ENCODE measurements at places on chromosomes 6 and 20.

GRCh38 chr6:36731622-36732310 is 34.1 kb downstream of the RAB44 start:
- DNase-seq: peak; percentile 47

- no peak for DNase-seq
Observed at GRCh38 chr6:111070105-111071005, 16.9 kb upstream of the SLC16A10 start.

DNA sequence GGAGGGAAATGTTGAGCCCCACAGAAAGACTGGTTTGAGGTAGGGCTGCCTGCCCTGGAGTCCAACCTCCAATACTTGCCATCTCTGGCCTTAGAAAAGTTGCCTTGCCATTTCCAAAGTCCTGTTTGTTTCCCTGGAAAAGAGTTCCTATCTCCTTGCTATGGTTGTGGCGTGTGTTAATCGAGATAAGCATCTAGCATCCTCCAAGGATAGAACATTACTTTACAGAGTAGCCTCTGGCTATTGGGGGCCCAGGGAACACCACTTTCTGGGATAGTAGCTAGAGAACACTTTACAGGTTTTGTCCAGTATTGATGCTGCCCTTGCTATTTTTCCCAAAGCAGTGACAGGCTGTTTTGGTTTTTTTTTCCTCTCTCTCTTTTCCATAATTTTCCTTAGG is 57.4 kb upstream of the SASH1 start:
- DNase-seq: no peak

DNA sequence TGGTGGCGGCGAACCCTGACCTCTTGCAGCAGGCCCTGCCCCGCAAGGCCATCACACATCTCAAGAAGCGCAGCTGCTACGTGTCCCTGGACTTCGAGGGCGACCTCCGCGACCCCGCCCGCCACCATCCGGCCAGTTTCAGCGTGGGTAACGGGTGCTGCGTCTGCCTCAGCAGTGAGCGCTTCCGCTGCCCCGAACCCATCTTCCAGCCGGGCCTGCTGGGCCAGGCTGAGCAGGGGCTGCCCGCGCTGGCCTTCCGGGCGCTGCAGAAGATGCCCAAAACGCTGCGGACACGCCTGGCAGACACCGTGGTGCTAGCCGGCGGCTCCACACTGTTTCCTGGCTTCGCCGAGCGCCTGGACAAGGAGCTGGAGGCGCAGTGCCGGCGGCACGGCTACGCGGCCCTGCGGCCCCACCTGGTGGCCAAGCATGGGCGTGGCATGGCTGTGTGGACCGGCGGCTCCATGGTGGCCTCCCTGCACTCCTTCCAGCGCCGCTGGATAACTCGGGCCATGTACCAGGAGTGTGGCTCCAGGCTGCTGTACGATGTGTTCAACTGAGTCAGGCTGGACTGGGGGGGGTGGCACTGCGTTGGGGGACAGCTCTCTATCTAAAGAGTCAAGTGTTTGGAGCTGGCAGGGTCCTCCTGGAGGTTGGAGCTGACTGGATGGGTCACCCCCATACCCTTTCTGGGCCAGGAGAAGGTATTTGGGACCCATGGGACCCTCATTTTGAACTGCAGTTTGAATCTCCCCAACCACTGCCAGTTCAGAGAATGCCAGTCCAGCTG is 1.1 kb downstream of the ACTL10 start:
- no peak for DNase-seq

DNA sequence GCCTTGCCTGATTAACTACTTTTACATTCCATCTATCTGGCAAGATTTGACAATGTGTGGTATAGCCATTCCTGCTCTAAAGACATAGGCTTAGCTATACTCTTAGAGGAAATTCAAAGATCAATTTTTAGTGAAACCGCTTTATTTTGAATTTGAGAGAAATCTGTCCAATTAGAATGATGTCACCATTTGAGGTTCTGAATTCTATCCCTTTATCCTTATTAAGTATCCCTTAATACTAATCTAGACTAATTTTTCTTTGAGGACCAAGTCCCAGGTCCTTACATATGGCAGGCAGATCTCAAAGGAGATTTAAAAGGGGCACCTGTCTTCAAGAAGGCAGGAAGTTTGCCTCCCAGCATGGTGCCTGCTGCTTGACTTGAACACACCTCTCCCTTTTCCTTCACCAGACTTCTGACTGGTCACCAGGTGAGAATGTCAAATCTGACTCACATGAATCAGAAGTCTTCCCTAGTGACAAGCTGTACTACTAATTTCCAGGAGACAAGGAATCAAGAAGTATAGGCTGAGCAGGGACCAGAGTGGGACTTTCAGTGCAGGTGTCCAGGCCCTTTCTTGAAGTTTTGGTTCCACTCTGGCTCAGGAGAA is 15.0 kb upstream of the MRAP2 start:
- no peak for DNase-seq

DNA sequence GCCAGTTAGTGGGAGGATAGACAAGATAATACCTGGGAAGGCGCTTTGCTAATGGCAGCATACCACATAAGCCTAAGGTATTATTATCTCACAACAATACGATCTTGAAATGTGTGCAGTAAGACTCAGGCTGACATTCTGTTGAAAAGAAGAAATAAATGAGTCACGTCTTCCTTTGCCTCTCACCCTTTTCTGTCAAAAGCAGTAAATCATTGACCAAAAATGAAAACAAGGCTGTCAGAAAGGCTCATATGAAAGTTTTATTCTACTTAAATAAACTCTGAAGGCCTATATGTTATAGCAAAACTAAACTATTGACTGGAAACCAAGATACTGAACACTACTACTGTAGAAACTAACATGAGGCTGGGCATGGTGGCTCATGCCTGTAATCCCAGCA is 43.1 kb upstream of the IL20RA start:
- DNase-seq: no peak

DNA sequence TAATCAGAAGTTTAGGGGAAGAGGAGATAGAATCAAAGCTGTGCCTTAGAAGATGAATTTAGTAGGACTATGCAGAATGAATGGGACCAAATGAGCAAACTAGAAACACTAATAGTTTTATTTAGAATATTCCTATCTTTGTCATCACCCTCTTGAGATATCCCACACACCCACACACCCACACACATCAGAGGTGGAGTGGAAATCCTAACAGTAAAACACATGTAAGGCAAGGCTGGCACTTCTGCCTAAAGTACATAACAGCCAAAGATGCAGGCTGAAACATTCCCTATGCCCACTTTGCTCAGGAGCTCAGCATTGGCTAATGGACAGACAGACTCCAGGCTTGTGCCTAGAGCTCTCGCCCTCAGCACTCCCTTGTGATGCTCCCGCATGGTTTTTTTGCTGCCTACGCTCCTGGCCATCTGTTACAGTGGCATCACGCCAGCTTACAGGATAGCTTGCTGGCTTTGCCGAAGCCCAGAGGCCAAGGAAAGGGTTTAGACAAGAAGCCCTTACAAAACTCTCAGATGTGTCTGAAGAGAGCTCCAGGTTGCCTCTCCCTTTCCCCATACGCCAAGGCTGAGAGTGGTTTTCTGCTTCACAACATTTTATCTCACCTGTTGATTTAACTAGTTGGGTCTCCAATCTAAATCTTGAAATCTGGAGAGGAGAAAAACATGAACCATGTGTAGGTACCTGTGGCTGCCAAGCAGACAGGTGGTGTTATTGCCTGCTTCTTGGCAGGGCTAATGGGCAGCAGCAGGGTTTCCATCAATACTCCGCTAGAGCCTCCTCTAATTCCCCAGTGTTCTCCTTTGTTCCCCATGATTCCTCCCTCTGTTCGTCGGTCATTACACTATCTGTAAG is 282.6 kb upstream of the ID4 start:
- no peak for DNase-seq

DNA sequence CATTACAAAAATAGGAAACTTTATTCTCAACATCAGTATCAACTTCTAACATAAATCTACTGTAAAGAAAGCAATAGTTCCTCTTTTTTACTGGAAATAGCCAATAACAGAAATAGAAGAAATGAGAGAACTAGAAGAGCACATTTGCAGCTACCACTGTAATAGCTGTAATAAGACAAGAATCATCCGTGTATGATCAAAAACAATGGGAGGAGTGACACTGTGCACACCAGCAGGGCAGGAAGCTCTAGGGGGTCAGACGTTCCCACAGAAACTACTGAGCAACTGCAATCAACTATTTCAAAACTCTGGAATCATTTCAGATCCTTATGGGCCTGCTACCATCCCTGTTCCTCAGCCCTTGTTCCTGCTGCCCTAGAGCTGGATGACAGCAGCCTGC is 43.7 kb downstream of the NINL start:
- DNase-seq: no peak

- no peak for DNase-seq
Observed at GRCh38 chr20:52150440-52151258, 40.9 kb downstream of the ZFP64 start.

DNA sequence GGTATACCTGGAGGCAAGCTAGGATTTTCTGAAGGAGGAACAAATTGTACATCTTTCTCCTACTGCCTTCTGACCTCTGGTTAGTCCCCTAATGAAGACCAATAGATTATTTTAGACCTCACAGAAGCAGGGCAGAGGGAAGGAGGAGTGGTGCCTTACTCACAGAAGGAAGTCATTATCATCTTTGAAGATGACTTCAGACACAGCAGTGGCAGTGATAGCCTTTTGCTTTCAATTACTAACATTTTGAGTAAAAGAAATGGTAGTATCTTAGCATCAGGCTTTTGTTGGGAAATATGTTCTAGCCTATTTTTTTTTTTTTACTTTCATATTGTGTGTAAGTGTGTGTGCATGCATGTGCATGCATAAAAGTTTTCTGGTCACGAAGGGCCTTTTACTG is 164.2 kb upstream of the PLN start:
- DNase-seq: no peak

- no peak for DNase-seq
Observed at GRCh38 chr6:79064635-79065034, 13.4 kb downstream of the PHIP start.

GRCh38 chr20:15359056-15359455 is 1021.6 kb upstream of the FLRT3 start:
- DNase-seq: no peak

DNA sequence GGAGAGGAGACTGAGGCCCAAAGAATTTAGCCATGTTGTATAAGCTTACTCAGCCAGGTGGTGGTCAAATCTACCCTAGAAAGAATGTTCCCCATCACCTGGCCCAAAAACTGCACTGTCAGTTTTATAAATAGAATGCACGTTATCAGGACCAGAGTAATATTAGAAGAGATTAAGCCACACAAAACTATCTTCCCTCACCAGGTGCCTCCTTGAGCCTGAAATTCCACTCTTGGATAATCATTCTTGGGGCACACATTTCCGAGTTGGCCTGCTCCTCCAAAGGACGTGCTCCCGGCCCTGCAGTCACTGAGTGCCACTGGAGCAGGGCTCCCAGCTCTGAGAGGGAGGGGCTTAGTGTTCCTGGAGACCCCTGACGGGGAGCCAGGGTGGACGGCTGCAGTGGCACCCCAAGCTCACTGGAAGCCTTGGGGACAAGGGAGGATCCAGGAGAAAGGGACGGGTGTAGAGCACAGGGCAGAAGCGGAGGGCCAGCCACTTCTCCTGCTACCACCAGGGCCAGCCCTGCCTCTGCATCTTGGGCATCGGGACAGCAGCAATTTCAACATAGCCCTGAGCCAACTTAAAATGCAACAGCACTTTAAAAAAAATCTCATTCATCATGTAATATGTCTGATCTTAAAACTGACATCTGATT is 160.8 kb upstream of the QKI start:
- DNase-seq: no peak

DNA sequence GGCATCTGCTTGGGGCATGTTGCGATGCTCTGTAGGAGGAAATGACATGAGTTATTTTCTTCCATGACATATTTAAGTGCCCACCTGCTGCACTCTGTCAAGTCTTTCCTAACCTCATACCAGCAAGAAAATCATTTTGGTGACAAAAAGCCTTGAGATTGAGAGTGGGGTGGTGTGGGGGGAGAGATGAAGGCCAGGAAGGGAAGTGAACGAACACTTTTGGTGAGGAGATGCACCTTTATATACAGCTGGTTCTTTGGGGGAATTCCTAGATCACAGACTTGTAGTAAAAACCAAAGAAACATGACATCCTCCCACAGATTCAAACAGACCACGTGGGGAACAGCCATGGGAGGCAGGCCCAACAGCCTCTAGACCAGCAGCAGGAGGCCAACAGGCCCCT is 26.1 kb downstream of the NCOA5 start:
- no peak for DNase-seq

DNA sequence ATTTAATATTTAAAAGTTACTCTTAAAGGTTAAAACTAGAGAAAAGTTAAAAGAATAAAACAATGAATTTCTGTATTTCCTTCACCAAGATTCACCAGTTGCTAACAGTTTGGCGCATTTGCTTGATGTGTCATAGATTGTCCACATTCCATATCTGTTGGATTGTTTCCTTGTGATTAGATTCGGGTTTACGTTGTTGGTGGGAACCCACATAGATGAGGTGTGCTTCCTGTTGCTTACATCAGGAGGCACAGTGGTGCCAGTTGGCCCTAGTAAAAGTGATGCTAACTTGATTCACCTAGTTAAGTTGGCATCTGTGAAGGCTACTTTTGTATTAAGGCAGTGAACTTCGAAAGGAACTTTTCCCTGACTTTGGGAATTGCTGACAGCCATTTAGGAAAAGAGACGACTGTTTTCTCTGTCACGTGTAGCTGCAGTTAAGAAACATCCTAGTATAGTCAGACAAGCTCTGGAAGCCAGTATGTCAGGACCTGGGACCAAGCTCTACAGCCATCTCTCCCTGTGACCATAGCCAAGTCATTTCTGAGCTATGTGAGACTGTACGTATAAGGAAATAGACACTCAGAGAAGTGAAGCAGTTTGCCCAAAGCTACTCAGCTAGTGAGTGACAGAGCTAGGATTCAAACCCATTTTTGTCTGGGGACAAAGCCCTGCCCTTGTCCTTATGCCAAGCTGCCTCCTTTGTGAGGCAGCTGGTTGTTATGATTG is 49.0 kb downstream of the PPARD start:
- DNase-seq: no peak

DNA sequence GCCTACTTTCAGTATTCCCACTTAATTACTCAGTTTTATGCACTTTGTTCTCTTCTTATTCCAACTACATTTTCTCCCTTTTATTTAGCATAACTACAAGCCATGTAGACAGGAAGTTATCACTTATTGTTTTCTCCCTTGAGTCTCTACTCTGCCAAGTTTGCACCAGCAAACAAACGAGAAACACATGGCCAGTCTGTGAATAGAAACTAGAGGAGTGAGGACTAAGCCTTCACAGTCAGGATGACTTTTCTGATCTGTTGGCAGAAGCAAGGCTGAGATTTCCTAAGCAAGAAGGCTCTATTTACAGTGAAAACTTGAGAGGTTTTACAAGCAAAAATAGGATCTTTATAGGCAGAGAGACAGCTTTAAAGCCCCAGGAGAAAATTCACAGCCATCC is 69.8 kb upstream of the TINAG start:
- DNase-seq: no peak

GRCh38 chr6:74250161-74250818 is 554.3 kb downstream of the CD109 start:
- DNase-seq: no peak

- no peak for DNase-seq
Observed at GRCh38 chr6:160398674-160399271, 50.6 kb downstream of the SLC22A3 start.

DNA sequence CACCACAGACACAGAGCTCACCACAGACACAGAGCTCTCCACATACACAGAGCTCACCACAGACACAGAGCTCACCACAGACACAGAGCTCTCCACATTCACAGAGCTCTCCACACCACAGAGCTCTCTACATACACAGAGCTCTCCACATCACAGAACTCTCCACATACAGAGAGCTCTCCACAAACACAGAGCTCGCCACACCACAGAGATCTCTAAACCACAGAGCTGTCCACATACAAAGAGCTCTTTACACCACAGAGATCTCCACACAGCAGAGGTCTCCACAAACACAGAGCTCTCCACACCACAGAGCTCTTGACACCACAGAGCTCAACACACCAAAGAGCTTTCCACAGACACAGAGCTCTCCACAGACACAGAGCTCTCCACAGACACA is 55.8 kb downstream of the ERMARD start:
- DNase-seq: no peak

All from chondrocyte (in vitro differentiated cells).